Astrocyte of the spinal cord (primary cell): ENCODE measurements at places on chromosomes 1 and 21.

GRCh38 chr1:20485527-20486456 lies at the start of gene CAMK2N1:
CAMK2N1 (minus strand) TSS chr1:20486210; CDS start chr1:20485379, 831 bp downstream.
- peak; percentile 57 for DNase-seq

- no peak for DNase-seq
Observed at GRCh38 chr1:56509713-56510641, 69.4 kb downstream of the PLPP3 start.

GRCh38 chr1:101073836-101074235 lies 48.3 kb upstream of the DPH5 start:
- DNase-seq = no peak

DNA sequence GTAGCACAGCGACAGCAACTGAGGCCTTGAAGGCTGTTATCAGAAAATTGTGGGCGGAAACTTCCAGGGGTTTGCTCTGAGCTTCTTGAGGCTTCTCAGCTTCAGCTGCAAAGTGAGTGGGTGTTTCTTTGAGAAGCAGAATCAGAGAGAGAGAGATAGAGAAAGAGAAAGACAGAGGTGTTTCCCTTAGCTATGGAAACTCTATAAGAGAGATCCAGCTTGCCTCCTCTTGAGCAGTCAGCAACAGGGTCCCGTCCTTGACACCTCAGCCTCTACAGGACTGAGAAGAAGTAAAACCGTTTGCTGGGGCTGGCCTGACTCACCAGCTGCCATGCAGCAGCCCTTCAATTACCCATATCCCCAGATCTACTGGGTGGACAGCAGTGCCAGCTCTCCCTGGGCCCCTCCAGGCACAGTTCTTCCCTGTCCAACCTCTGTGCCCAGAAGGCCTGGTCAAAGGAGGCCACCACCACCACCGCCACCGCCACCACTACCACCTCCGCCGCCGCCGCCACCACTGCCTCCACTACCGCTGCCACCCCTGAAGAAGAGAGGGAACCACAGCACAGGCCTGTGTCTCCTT lies at the start of gene FASLG:
TSS of gene FASLG (plus strand) at position 233 of the 583 bp plus-strand sequence. CDS start at position 332, 99 bp downstream.
- no peak for DNase-seq

DNA sequence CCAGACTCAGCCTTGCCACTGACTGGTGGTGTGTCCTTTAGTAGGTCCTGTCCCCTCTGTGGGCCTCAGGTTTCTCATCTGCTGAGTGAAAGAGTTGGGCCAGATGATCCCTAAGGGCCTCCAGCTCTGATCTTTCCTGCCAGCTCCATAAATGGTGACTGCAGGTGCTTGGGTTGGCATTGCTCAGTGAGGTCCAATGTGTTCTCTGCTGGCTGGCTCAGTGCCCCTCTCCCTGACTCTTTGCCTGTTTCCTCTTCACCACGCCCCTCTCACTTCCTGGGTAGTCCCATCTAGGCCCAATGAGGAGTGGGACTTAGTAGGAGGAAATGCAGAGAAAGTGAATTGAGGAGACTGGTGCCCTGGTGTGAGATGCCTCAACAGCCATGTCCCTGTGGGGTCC lies 36.6 kb downstream of the UBE2T start:
- DNase-seq = no peak

DNA sequence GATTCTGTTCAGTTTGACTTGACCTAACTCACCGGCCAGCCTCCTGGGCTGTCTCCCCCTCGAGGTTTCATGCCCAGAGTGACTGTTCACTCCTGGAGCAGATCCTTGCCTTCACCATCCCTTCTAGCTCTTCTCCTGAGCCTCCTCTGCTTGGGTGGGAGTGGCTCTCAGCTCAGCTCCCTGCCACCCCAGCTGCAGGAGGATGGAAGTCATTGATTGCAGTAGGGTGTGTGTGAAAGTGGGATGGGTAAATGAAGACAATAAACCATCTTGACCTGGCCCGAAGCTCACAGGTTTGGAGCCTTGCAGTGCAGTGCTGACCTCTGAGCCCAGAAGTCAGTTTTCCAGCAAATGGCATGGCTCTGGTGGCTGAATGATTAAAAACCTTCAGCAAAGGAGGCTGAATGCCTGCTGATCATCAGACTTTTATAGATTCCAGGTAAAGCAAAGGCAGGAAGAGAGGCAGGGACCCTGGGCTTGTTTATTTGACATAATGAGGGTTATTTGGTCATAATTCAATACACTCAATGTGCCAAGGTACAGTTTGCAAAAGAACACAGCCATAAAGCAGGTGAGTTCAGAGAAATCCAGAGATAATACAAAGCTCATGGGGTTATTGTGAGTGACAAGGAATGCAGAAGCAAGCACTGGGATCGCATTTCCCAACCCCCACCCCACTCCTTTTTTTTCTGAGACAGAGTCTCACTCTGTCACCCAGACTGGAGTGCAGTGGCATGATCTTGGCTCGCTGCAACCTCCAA lies 17.5 kb upstream of the TFF3 start:
- DNase-seq = no peak

- DNase-seq = peak; percentile 56
Observed at GRCh38 chr1:213374369-213374768, 323.3 kb downstream of the RPS6KC1 start.

DNA sequence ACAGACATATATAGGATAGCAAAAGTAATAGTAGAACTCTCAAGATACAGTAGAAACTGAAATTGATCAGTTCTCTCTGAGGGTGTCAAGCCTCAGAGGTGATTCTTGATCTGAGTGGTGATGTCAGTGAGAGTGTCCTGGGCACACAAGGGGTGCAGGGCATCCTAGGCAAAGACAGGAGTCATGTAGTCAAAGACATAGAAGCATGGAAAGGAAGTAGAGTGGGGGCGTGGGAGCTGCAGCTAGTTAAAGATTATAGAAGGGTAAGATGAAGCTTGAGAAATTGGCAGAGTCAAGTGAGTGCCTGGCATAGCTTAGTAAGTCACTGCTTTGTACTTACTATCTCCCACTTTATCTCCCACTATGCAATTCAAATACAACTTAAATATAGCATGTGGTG lies 22.8 kb downstream of the CDC7 start:
- DNase-seq = no peak

- DNase-seq = peak; percentile 84
Observed at GRCh38 chr21:34553151-34553952, 41.3 kb upstream of the KCNE1 start.

GRCh38 chr1:33244809-33245186 lies 11.5 kb upstream of the ZNF362 start:
- no peak for DNase-seq

- peak; percentile 68 for DNase-seq
Observed at GRCh38 chr1:231584117-231584516, 42.5 kb upstream of the DISC1 start.

DNA sequence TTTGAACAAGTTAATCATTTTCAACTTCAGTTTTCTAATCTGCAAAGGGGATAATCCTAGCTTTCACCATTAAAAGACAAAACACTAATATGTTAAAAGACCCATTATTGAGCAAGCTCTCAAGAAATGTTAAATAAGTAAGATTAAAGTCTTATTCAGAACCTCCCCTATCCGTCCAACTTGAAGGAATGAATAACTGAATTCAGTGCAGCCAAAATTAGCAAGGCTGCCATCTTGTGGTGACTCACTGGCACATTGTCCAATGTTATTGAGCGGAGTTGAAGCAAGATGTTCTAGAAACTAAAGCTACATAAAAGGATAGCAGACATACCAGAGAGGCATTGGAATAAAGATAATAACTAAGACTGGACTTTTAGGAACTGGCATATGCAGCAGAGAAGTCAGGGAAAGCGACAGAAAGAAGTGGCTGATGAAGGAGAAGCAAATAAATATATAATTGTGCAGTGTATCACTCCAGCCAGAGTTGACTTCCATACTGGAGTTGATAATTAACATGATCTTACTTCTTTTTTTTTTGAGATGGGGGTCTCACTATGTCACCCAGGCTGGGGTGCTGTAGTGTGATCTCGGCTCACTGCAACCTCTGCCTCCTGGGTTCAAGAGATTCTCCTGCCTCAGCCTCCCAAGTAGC lies 8.2 kb upstream of the CAP1 start:
- peak; percentile 71 for DNase-seq

DNA sequence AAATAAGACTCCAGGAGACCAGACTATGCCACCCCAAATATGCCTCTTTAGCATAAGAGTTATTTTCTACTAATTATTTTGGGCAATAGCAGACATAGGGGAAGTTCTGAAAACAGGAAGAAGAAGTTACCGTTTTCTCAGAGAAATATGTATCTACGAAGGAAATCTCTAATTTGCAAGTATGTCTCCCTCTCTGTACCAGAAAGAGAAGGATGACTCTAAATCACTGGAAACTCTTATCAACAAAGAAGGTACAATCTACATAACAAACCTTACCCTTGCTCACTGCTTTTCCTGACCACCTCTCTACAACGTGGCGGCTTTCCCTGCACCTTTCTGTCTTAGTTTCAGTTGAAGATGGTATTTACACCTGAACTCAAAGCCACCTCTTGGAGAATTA lies 49.0 kb downstream of the OMA1 start:
- DNase-seq = no peak

- peak; percentile 27 for DNase-seq
Observed at GRCh38 chr1:52662645-52663313, 29.8 kb downstream of the SHISAL2A start.

DNA sequence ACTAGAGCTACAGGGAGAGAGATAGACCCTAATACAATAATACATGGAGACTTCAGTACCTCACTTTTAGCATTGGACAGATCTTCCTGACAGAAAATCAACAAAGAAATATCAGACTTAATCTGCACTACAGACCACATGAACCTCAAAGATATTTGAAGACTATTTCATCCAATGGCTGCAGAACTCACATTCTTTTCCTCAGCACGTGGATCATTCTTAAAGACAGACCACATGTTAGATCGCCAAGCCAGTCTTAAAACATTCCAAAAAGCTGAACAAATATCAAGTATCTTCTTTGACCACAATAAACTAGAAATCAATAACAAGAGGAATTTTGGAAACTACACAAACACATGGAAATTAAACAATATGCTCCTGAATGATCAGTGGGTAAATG lies 576.0 kb downstream of the KIF26B start:
- DNase-seq = no peak

DNA sequence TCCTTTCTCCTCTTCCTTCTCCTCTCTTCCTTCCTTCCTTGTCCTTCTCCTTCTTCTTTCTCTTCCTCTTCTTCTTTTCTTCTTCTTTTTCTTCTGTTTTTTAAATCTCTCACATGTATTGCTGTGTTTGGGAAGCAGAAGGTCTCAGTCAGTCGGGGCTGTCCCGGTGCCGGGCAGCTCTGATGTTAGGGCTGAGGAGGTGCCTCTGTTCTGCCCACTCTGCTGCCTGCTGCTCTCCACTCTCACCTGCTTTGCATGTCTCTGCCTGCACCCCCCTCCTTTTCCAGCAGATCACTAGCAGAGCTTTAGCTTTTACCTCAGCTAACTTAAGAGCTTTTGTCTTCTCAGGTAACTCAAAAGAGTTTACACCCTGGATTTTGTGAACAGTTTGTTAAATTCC lies 276.6 kb downstream of the CHRM3 start:
- DNase-seq = no peak

DNA sequence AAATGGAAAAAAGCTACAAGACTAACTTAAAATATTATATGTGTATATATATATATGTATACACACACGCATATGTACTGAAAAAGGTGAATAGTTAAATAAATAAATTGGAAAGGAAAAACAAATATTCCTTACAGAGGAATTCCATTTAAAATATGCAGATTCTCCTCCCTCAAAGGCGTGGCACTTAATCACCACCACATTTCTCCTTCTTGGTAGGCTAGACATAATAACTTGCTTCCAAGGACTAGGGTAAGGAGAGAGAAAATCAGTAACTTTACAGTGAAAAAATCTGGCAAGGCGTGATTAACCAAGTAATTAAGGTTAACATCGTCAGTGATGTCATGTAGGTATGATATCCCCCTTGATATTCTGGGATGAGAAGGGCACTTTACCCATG lies 84.0 kb upstream of the USP25 start:
- no peak for DNase-seq

- no peak for DNase-seq
Observed at GRCh38 chr1:67228791-67229190, 62.5 kb downstream of the IL23R start.

- DNase-seq = peak; percentile 78
Observed at GRCh38 chr1:110390096-110390495, 730 bp downstream of the SLC16A4 start.

DNA sequence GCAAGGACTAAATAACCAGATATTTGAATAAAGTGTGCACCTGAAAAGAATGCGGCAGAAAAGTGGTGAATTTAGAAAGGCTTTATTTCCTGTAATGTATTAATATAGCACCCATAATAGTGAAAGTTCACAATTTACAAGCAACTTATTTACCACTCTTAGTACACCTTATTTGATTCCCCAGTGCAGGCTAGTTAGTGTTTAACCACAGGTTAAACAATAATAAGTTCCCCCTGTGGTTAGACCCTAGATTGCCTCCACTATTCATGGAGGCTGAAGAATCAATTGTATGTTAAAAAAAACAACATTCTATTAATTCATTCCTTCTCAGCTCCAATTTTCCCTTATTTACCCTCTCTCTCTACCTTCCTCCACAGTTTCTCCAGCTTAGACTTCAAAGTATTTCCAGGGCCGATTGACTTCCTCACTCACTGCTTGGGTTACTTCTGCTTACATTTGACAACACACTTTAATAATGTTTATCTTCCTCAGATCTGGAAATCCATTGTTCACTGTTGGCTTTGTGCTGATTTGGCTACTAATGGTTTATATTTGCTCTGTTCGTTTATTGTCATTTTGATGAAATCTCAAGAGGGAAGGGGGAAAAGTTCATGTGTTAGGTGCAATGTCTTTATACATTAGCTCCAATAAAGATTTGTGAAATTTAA lies 796.3 kb downstream of the BRINP3 start:
- DNase-seq = no peak

- DNase-seq = no peak
Observed at GRCh38 chr1:55230659-55231058, 15.5 kb upstream of the USP24 start.

DNA sequence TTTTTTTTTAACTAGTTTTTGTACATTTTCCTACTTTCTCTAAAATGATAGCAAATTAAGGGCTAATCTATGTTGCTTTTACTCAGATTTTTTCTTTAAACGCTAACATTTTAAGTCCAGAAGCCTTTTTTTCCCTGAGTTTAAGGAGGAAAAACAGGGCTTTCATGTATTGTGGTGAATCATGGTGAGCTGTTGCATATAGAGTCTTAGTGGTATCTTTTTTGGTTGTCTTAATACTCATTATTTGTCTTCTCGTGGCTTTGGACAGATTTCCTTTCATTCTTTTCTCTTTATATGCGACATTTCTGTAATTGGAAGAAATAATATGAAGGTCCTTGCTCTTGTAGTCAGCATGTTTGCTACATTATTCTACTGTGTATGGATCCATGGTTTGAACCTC lies 1015.6 kb downstream of the PLA2G4A start:
- peak; percentile 18 for DNase-seq

- DNase-seq = no peak
Observed at GRCh38 chr1:93344484-93344883, 1.2 kb upstream of the DR1 start.
